ENCODE measurements at places on chromosomes 16 and 17. TPM values are rescaled to one million over a fixed set of nuclear protein-coding genes. Genes with fewer than 3 reads are reported as not detected.

DNA sequence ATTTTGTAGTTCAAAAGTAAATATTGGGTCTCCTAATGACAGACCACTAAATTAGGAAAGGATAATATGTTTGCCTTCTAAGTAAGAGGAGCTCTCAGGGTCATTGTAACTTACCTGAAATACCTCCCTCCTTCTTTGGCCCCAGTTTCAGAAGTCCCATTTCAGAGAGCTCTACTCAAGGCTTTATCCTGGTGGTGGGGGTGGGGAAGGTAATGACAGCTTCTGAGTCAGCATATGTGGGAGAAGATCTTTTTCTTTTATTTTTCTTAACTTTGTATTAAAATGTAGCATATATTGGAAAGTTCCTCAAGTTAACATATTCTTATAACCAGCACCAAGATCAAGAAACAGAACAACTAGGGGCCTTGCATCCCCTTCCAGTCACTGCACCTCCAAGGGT, 16.9 kb upstream of the GINS3 start:
- no peak overlapping the region for H3K27ac ChIP-seq
- no peak for DNase-seq
- peaks cover 25% of the 10 kb centered on the region for H3K27me3 ChIP-seq
- H3K4me1 ChIP-seq: no peaks in the 10 kb centered on the region
- no peak overlapping the region for H3K4me3 ChIP-seq
- H3K36me3 ChIP-seq: no peaks in the 10 kb centered on the region

DNA sequence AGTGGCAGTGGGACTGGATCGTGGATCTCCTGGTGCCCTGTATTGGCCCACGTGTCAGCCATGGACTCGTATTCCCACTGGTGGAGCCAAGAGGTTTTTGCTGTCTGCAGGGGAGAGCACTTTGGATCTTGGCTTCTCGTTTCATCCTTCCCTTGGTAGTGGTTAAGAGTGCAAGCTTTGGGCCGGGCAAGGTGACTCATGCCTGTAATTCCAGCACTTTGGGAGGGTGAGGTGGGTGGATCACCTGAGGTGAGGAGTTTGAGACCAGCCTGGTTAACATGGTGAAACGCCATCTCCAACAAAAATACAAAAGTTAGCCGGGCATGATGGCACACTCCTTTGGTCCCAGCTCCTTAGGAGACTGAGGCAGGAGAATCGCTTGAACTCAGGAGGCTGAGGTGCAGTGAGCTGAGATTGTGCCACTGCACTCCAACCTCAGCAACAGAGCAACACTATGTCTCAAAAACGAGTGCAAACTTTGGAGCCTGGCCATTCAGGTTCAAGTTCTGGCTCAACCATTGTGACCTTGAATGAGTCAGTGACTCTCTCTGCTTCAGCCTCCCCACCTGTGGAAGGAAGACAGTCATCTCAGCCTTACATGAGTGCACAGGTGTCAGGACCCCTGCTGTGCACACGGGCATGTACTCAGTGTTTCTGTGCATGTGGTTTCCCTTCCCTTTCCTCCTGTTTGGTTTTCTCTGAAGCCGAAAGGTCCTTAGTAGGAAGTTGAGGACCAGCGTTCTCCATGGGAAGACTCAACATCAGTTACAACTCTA, 57.4 kb downstream of the PLCG2 start:
- peak overlapping the region; percentile 10 for H3K27ac ChIP-seq
- H3K4me3 ChIP-seq: no peak overlapping the region
- H3K4me1 ChIP-seq: peaks cover 45% of the 10 kb centered on the region

- H3K27me3 ChIP-seq: peaks cover 12% of the 10 kb centered on the region
- no peak overlapping the region for H3K27ac ChIP-seq
- H3K4me1 ChIP-seq: peaks cover 5% of the 10 kb centered on the region
- H3K4me3 ChIP-seq: no peak overlapping the region
- no peak for DNase-seq
- no peaks in the 10 kb centered on the region for H3K36me3 ChIP-seq
Observed at GRCh38 chr16:81401035-81401950, 43.3 kb upstream of the CMIP start.

DNA sequence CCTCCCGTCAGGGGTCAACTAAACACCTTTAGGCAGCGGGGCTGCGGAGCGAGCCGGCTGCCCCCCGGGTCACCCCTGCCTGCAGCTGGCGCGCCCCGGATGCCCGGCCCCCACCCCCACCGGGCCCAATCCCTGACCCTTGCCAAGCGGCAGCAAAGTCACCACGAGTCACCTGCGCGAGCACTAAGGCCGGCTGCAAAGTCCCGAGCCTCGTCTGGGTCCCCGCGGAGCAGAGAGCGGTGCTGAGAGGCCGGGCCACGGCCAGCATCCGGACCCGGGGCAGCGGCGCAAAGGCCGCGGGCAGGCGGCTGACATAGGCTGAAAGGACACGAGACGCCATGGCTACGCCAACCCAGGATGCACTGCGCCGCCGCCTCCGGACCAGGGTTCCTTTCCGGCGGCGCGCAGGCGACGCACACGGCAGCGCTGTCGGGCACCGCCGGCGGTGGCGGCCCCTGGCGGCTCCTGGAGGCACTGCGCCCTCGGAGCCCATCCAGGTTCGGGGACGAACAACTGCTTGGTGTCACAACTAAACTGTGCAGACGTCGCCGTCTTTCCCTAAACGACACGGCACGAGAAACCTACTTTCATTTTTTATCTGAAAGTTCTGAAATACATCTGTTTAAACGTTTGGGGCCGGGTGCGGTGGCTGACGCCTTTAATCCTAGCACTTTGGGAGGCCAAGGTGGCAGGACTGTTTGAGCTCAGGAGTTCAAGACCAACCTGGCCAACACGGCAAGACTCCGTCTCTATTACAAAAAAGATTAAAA, at the start of gene NDUFAB1:
TSS of gene NDUFAB1 (minus strand) at position 366 of the 770 bp plus-strand sequence. CDS start at position 340, 26 bp downstream.
- H3K4me3 ChIP-seq: peak within 1 kb of the TSS; percentile 89
- H3K27me3 ChIP-seq: no peaks in the 10 kb centered on the region
- peaks cover 23% of the 10 kb centered on the region for H3K36me3 ChIP-seq
- peaks cover 29% of the 10 kb centered on the region for H3K4me1 ChIP-seq
- peak within 1 kb of the TSS; percentile 80 for H3K27ac ChIP-seq

DNA sequence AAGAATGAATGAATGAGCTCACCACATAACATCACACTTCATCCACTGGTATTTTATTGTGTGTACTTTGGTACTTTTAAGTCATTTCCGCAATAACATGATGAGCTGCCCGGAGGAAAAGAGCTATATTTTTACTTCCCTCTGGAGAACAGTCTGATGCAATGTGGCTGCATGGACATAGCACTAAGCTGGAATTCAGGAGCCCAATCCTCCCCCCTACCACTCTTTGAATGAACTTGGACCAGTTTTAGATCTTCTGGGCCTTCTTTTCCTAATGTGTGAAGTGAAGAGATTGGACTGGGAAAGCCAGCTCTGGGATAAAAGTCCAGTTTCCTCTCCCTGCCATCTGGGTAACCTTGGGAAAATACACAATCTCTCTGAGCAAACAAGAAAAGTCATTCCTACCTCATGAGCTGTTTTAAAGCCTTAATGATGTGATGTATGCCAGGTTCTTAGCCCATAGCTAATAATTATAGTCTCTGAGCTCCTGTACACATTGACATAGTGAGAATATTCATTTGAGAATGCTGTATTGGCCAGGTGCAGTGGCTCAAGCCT, 79.3 kb downstream of the ABCC12 start:
- no peaks in the 10 kb centered on the region for H3K27me3 ChIP-seq
- no peaks in the 10 kb centered on the region for H3K36me3 ChIP-seq
- DNase-seq: no peak
- H3K4me3 ChIP-seq: no peak overlapping the region

DNA sequence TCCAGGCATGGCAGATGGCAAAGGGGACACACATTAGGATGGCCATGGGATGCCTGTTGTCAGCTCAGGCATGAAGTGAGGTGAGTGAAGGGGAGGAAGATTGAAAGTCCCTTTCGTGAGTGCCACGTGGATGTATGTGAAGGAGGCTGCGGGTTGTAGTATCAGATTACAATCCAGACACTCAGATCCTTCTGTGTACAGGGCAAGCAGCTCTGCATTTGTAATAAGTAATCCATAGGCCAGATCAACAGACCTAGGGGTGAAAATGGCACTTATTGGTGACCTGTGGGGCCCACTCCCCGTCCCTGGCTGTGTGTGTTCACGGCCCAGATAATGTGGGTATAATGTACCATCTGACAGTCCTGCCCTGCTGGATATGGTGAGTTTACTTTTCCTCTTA, 159.5 kb downstream of the DNAH9 start:
- no peak overlapping the region for H3K4me3 ChIP-seq
- no peaks in the 10 kb centered on the region for H3K27me3 ChIP-seq
- no peak for DNase-seq
- H3K36me3 ChIP-seq: no peaks in the 10 kb centered on the region

DNA sequence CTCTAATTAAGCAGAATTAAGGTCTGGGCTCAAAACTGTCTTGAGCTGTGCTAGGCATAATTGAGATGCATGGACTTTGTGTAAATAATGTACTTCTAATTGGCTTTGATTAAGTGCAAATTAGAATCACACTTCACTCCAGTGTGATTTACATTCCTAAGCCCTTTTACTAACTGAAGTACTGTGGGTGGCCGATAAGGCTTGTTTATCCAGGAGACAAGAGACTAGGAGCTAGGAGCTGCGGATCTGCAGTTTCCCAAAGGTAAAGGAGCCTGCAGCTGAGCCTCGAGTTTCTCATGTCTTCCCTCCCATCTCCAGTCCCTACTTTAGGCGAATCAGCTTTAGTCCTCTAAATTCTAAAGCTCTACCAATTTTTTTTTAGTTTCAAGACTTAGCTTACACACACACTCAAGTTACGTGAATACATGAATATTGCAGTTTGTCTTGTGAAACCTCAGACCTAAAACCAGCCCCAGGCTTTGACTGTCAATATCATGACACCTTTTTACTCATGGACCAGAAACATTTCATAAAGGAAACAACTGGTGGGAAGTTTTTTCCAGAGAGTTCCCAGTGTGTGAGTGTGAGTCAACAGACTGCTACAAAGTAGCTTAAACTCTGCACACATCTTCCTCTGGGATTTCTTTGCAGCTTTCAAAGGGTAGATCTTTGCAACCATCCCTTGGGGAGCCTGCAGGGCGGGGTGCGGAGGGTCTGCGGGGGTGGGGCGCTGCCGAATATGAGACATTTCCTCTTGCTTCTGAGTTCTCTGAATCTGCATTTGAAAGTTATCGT, 113.9 kb upstream of the TBX2 start:
- H3K27ac ChIP-seq: no peak overlapping the region
- H3K27me3 ChIP-seq: no peaks in the 10 kb centered on the region
- DNase-seq: no peak
- no peak overlapping the region for H3K4me3 ChIP-seq
- peaks cover 15% of the 10 kb centered on the region for H3K4me1 ChIP-seq
- no peaks in the 10 kb centered on the region for H3K36me3 ChIP-seq

- peaks cover 23% of the 10 kb centered on the region for H3K36me3 ChIP-seq
- H3K27ac ChIP-seq: peak overlapping the region; percentile 94
- peak overlapping the region; percentile 90 for H3K4me3 ChIP-seq
- H3K27me3 ChIP-seq: no peaks in the 10 kb centered on the region
- DNase-seq: peak; percentile 40
Observed at GRCh38 chr16:71846431-71846830, 655 bp downstream of the ATXN1L start.

DNA sequence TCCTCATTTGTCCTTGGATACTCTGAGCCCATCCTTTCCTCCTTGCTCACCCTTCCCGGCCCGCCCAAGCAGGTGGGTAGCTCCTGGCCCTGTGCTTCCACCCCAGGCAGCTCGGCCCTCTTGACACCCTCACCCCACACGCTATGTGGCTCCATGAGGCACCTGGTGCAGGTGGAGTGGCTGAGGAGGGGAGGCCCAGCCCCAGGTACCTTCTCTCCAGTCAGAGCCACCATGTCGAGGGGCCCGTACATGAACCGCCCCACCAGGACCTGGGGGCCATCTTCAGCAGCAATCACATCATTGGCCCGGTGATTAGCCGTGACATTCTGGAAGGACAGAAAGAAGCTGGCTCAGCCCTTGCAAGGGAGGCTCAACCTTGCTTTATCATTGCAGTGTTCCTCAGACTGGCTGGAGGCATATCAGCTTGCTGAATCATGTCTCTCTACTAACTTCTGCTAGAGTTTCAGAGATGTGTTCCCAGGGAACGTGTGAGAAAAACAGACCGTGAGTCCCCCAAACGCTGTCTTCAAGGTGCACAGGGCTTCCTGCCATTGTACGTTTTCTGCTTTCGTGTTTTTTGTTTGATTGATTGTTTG, 20.3 kb downstream of the PIMREG start:
- no peaks in the 10 kb centered on the region for H3K36me3 ChIP-seq
- H3K4me1 ChIP-seq: peaks cover 8% of the 10 kb centered on the region
- DNase-seq: no peak
- H3K27ac ChIP-seq: no peak overlapping the region

GRCh38 chr17:57864273-57864672, 14.4 kb upstream of the MRPS23 start:
- H3K4me3 ChIP-seq: no peak overlapping the region

DNA sequence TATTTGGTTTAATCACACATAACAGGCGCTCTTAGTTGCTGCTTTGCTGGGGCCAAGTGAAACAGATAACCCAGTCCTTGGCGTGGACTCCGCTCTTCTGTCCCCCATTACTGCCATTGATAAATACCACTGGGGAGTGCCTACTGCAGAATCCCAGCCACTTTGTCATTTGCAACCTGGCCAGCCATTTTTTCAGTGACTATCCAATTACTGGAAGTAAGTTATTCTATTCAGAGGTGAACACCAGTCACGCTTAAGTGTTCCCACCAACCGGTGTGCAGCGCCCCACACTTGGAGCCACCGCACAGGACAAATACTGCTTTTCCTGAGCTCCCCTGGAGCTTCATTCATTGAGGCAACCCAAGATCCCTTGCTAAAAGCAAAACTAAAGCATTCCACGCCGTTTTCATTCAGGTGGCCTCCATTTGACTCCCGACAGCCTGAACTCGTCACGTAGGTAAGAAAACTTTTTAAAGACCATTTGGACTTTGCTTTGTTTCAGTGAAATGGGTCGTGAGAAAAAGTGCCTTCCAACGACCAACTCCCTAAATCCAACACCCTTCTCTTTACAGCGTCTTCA, 1.8 kb downstream of the USP7 start:
- H3K4me3 ChIP-seq: peak overlapping the region; percentile 84
- peaks cover 58% of the 10 kb centered on the region for H3K4me1 ChIP-seq
- H3K27me3 ChIP-seq: no peaks in the 10 kb centered on the region
- no peak for DNase-seq
- H3K27ac ChIP-seq: peak overlapping the region; percentile 84
- peaks cover 14% of the 10 kb centered on the region for H3K36me3 ChIP-seq

- no peak overlapping the region for H3K4me3 ChIP-seq
- no peaks in the 10 kb centered on the region for H3K4me1 ChIP-seq
- H3K27me3 ChIP-seq: no peaks in the 10 kb centered on the region
- no peaks in the 10 kb centered on the region for H3K36me3 ChIP-seq
- no peak for DNase-seq
- no peak overlapping the region for H3K27ac ChIP-seq
Observed at GRCh38 chr16:12295395-12295794, 318.9 kb downstream of the SNX29 start.

GRCh38 chr17:11814655-11815262, 182.5 kb downstream of the ZNF18 start:
- no peaks in the 10 kb centered on the region for H3K36me3 ChIP-seq
- no peak for DNase-seq
- no peaks in the 10 kb centered on the region for H3K4me1 ChIP-seq
- H3K4me3 ChIP-seq: no peak overlapping the region
- H3K27me3 ChIP-seq: no peaks in the 10 kb centered on the region

GRCh38 chr17:82231562-82232321, 2.9 kb downstream of the SLC16A3 start:
- peaks cover 27% of the 10 kb centered on the region for H3K36me3 ChIP-seq
- peak overlapping the region; percentile 40 for H3K4me3 ChIP-seq
- DNase-seq: peak; percentile 73
- no peaks in the 10 kb centered on the region for H3K27me3 ChIP-seq

Gene DNAH17
- total RNA-seq: 0.61 TPM

Gene CDRT15L2
- total RNA-seq: not detected

Gene TMEM92
- not detected for total RNA-seq

Gene KRT31
- total RNA-seq: not detected

Gene ETV4
- 2.7 TPM for total RNA-seq

Gene MT1H
- 0.84 TPM for total RNA-seq
